ENCODE measurements at places on chromosomes 2 and 18.

DNA sequence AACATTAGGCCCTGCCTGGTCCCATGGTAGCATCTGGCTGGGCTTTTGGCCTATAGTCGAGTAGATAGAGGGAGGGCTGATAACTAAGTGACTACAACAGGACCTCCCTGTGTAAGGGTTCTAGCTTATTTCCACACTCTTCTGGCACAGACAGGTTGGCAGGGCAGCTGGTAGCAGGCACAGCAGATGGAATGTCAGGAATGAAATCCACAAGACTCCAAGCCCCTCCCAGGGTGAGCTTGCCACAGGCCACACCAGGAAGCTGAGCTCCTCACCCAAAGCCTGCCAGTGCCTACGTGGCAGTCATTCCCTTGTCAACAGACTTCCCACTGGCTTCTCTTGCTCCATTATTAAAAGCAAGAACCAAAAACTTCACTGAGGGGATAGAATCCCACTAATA lies 20.7 kb upstream of the C1QL2 start:
- no peak for DNase-seq

DNA sequence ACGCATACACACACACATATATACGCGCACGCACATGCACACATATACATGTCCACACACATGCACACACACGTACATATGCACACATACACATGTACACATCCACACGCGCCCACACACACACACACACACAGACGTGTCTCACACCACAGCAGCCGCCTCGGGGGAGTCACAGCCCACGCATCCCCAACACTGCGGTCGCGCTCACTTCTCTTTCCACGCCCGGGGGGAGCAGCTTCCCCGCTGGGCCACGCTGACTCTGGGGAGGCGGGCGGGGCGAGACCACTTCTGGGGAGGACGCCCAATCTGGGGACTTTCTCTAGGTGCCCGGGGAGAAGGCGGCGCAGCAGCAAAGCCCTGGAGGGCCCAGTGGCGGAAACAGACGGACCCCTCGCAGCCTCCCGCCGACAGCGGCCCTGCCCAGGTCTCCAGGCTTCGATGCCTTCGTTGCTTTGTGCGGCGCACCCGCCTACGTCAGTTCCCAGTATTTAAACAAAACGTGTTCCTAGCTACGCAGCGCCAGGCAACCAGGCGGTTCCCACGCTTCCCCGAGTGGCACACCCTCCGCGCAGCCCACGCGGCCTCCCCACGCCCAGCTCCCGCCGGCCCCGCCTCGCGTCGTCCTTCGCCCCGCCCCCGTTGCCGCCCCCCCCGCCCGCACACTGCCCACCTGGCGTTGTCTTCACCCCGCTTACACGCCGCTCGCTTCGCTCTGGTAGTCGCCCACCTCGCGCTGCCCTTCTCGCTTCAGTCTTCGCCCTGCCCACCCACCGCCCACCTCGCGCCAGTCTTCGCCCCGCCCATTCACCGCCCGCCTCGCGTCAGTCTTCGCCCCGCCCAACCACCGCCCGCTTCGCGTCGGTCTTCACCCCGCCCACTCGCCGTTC lies 810 bp upstream of the RBFA start:
- no peak for DNase-seq

GRCh38 chr2:7726989-7727388 lies 809.8 kb downstream of the RNF144A start:
- no peak for DNase-seq

DNA sequence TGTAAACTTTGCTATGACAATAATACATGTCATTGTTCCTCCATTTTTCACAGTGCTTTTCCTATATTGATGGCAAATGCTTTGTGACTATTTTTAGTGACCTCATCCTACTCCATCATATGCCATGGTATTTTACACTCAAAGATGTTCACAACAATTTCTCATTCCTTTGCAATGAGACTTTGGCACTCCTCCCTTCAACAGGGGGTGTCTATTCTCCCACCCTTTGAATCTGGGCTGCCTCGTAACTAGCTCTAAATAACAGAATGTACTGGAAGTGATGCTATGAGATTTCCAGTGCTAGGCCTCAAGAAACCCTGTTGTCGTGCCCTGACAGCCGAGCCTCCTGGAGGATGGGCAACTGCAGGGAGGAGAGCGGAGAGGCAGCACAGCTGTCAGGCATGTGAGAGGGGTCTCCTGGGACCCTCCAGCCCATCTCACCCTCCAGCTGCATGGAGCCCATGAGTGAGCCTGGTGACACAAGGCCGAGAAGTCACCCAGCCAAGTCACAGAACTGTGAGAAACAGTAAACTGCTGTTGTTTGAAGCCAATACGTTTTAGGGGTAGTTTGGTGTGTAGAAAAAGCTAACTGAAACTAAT lies 103.1 kb upstream of the APCDD1 start:
- no peak for DNase-seq

- DNase-seq, result no peak
These were observed 296.8 kb upstream of the HDAC4 start for GRCh38 chr2:239697399-239698164.

GRCh38 chr2:124382067-124382618 lies 357.1 kb downstream of the CNTNAP5 start:
- no peak for DNase-seq

- no peak for DNase-seq
These were observed 123.2 kb upstream of the LRP1B start for GRCh38 chr2:142254031-142254430.

- no peak for DNase-seq
These were observed 1.8 kb upstream of the PCARE start for GRCh38 chr2:29075894-29076705.

GRCh38 chr2:234447189-234447588 lies 49.7 kb downstream of the ARL4C start:
- DNase-seq, result no peak

DNA sequence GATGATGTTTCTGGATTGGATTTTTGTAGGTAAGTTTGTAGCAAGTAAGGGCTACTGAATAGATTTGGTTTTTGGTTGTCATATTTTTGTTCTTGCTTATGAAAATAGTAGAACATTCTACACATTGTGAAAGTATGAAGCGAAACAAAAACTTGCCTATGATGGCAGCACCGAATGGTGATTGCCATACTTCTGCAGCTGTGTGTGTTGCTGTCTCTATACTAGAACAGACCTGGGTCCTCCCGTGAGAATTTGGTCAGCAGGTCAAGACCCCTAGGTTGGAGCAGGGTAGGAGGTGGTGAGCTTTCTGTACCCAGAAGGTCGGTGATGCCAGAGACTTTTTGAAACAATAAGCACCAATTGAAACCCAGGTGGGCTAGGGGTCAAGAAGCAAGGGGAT lies 322.6 kb downstream of the PRKCE start:
- no peak for DNase-seq

GRCh38 chr2:64405581-64406406 lies 48.2 kb upstream of the LGALSL start:
- no peak for DNase-seq

- no peak for DNase-seq
These were observed 115.9 kb downstream of the SH3RF3 start for GRCh38 chr2:109244750-109245382.

- no peak for DNase-seq
These were observed 61.2 kb downstream of the NGEF start for GRCh38 chr2:232951891-232952290.

DNA sequence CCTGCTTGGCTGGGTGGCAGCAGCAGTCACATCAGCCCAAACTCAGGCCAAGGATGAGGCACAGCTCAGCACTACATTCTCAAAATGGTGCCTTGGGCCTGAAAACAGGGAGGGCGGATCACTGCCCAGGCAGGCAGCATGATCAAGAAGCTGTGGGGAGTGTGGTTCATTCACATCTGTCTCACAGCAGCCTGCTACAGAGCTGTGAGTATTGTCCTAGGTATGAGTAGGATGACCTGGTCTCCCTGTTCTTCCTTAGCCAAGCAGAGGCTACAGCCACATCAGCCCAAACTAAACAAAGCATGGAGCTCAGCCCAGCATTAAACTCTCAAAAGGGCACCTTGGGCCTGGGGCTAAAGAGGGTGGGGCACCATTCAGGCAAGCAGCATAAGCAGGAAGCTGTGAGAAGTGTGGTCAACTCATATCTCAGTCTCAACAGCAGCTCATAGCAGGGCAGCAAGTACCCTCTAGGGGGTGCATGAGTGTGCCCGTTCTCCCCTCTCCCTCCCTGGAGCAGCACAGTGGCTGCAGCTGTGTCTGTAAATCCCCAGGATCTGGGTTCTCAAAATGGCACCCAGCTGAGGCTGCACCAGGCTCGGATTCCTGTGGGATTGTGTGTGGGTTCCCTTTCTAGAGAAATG lies 139.6 kb downstream of the TRABD2A start:
- peak; percentile 25 for DNase-seq

GRCh38 chr2:215921895-215922294 lies 91.5 kb downstream of the MREG start:
- DNase-seq, result peak; percentile 55

- DNase-seq, result no peak
These were observed 1567.5 kb upstream of the LRRTM1 start for GRCh38 chr2:81872006-81872405.

DNA sequence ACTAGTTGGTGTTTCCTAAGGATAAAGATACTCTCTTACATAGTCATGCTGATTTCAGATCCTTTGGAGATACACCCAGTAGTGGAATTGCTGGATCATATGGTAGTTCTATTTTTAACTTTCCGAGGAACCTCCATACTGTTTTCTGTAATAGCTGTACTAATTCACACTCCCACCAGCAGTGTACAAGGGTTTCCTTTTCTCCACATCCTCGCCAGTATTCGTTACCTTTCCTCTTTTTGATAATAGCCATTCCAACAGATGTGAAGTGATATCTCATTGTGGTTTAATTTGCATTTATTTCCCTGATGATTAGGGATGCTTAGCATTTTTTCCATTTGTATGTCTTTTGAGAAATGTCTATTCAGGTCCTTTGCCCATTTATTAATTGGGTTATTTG lies 34.0 kb downstream of the ACTR2 start:
- DNase-seq, result no peak

GRCh38 chr2:23118894-23119293 lies 266.1 kb upstream of the KLHL29 start:
- DNase-seq, result no peak

- no peak for DNase-seq
These were observed 7.1 kb upstream of the IL1R2 start for GRCh38 chr2:101984656-101985055.

DNA sequence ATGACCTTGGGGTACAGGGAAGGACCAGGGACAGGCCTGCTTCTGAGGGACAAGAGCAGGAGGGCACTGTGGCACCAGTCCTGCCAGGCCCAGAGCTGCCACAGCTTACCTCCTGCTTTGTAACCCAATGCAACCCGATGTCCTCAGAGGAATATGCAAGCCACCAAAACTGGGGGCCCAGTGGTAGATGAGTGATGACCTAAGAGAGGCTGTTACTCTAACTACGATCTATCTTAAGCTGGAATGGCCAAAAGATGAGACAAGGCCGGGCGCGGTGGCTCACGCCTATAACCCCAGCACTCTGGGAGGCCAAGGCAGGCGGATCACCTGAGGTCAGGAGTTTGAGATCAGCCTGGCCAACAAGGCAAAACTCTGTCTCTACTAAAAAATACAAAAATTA lies 12.8 kb downstream of the CYB5A start:
- no peak for DNase-seq

DNA sequence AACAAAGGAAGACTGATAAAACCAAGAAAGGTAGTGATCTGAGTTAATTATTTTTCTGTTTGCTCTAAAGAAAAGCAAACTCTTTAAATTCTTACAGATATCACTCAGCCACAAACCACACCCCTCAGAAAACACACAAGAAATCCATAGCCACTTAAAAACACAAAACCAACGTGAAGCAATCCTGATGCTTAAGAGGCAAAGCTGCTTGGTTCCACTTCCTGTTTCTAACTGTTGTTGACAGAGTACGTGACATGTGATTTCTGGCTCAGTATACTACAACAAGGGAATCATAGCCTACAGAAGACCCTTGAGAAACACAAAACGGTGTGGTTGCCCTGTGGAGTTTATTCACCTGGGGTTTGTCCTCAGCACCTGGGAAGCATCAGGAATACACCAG lies 240.9 kb upstream of the APCDD1 start:
- DNase-seq, result no peak

DNA sequence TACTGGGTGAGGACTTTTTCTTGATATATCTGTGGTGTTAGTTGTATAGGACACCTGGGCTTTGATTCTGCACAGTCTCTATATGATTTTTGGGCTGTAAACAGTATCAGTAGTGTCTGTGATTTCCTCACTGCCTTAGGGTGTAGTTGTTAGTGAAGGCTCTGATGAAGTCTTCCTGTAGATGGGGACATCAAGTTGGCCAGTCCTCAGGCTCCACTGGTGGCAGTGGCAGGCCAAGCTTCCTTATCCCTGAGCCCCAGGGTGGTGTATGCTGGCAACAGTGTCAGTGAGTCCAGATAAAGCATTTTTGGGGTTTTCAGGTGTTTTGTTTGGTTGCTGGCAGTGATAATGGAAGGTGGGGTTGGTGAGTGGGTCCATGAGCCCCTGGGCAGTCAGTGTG lies 961.4 kb downstream of the DSC3 start:
- DNase-seq, result no peak

- DNase-seq, result no peak
These were observed 66.8 kb downstream of the MREG start for GRCh38 chr2:215946586-215946985.

- DNase-seq, result peak; percentile 43
These were observed 173.1 kb upstream of the GYPC start for GRCh38 chr2:126482582-126483464.

- DNase-seq, result no peak
These were observed 287.7 kb upstream of the ID2 start for GRCh38 chr2:8394131-8394530.

DNA sequence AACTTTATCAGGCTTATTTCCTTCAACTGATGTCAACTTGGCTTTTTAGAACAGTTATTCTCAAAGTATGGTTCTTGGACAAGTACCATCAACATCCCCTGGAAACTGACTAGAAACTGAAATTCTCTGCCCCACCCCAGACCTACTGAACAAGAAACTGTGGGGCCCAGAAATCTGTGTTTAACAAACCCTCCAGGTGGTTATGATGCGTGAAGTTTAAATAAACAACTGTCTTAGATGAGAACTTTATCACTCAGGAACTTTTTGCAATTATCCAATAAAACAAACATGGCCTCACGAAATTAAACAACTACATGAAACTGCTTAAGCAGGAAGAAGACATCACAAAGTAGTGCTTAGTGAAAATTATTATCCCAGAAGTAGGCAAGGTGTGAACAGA lies 4.4 kb downstream of the HIBCH start:
- DNase-seq, result no peak

- no peak for DNase-seq
These were observed 55.7 kb upstream of the ACKR3 start for GRCh38 chr2:236513956-236514355.

DNA sequence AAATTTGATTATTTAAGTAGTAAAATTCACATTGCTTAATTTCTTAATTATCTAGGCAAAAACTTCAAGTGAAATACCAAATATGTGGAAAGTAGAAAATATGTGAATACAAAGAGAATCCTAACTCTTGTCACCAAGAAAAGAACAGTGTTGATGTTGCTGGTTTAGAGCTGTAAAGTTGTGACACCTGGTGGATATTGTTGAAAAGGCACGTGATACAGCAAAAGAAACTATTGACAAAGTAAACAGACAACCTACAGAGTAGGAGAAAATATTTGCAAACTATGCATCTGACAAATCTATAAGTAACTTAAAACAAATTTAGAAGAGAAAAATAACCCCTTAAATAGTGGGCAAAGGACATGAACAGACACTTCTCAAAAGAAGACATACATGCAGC lies 25.6 kb upstream of the ZC3H15 start:
- peak; percentile 68 for DNase-seq
